ENCODE measurements at places on chromosomes 5 and 9.

- no peak for DNase-seq
These were observed 98.8 kb upstream of the ADRA1B start for GRCh38 chr5:159817262-159818029.

GRCh38 chr5:87650284-87650683 lies 237.6 kb upstream of the CCNH start:
- DNase-seq = no peak

DNA sequence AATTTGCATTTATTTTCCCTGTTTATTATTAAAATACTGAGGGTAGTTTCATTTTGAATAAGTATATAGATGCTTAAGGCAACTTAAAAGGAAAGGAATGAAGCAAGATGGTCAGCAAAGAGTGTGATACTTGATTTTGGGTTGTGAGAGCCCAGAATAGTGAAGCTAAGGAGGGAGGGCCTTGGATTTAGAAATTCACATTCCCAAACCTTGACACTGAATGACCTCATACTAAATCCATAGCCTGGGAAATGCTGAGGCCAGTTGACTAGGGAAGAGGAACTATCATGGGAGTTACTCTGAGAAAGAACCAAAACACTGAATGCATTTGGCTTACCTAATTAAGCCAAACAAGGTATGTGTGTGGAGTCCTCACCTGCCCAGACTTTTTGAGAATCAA lies 292.5 kb downstream of the SPATA31D1 start:
- DNase-seq = no peak

DNA sequence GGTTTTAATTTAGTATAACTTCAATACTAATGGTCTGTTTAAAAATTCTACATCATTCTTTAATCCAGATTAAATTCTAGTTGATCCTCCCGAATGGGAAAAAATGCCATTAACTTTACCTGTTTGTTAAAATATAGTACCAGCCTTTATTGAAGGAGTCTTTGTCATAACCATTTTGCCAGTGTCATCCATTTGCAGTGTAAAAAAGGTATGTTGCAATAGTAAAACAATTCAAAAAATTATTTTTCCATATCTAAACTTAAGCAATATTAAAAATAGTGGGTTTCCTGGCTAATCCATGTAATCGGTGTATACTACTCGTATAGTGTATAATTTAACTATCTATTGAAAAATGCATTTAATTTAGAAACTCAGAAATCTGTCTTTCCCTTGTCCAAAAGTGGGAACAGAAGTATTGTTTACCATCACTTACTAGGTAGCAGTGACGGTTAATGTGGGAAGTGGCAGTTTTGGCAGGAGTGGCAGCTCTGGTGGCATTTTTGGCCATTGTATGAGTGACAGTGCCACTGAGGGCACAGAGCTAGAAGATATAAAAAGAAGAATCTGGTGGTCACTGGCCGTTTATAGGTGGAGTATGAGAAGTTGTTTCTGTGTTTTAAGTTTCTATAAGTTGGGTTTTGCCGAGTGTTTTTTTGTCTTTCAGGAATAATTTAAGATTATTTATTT lies 1.9 kb downstream of the AP3S1 start:
- no peak for DNase-seq

DNA sequence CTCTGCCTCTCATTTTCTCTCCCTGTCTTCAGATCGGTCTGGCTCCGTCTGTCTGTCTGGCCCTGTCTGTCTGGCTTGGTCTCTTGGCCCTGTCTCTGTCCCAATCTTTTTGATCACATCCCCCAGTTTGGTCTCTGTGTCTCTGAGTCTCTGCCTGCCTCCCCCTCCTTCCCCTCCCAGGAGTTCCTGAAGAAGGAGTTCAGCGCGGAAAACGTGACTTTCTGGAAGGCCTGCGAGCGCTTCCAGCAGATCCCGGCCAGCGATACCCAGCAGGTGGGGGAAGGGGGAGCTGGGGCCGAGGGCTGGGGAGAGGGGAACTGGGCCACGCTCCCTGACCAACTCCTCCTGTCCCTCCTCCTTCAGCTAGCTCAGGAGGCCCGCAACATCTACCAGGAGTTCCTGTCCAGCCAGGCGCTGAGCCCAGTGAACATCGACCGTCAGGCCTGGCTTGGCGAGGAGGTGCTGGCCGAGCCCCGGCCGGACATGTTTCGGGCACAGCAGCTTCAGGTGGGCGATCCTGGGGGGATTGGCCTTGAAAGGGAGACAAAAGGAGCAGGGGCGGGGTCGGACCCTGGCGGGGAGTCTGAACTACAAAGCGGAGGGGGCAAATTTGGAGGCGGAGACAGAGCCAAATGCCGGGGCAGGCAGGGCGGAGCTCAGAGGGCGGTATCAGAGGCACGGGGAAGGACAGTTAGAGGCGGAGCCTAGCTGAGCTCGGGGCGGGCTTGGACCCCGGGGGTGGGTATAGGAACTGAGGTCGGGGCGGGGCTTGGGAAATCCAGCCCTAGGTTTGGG lies 9.0 kb downstream of the RGS14 start:
- DNase-seq = no peak

- DNase-seq = no peak
These were observed 60.8 kb downstream of the WNK2 start for GRCh38 chr9:93244510-93245436.

- no peak for DNase-seq
These were observed 3.4 kb downstream of the VCAN start for GRCh38 chr5:83474991-83475390.

DNA sequence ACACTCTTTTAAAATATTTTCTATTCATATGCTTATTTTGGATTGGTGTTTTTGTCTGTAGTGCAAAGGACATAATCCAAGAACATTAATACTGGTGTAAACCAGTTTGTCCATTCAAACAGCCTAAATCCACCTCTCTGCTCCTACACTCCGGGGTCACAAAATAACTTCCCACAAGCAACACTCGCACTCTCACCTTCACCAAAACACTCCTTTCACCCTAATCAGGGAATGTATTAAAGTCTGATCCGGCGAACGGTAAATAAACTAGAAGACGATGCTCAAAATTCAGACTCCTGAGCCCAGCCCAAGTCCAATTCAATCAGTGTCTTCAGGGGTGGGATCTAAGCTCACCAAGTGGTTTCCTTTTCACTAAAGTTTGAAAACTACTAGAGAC lies 649 bp downstream of the AP3B1 start:
- no peak for DNase-seq

- DNase-seq = no peak
These were observed 100.4 kb downstream of the FAM114A2 start for GRCh38 chr5:153938191-153938842.

GRCh38 chr9:126934441-126934840 lies 19.9 kb downstream of the RALGPS1 start:
- no peak for DNase-seq

GRCh38 chr5:157599565-157599964 lies 24.0 kb upstream of the ADAM19 start:
- DNase-seq = no peak

- no peak for DNase-seq
These were observed 141.5 kb downstream of the KDM4C start for GRCh38 chr9:6899274-6899673.

DNA sequence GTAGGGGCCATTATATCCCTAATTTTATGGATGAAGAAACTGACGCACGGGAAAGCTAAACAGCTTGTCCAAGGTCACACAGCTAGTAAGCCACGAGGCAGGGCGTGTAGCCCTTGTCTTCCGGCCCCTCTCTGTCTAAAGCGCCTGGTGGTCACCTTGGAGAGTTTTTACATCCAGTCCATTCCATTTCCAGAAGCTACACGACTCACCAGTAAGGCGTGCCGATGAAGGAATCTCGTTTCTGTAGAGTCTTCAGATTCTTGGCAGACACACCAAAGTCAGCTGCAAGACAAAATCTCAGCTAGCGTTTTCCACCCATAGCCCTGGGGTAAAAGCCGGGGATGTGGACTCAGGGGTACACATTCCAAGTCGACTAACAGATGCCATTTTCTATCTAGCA lies 80.5 kb downstream of the STK10 start:
- DNase-seq = no peak

DNA sequence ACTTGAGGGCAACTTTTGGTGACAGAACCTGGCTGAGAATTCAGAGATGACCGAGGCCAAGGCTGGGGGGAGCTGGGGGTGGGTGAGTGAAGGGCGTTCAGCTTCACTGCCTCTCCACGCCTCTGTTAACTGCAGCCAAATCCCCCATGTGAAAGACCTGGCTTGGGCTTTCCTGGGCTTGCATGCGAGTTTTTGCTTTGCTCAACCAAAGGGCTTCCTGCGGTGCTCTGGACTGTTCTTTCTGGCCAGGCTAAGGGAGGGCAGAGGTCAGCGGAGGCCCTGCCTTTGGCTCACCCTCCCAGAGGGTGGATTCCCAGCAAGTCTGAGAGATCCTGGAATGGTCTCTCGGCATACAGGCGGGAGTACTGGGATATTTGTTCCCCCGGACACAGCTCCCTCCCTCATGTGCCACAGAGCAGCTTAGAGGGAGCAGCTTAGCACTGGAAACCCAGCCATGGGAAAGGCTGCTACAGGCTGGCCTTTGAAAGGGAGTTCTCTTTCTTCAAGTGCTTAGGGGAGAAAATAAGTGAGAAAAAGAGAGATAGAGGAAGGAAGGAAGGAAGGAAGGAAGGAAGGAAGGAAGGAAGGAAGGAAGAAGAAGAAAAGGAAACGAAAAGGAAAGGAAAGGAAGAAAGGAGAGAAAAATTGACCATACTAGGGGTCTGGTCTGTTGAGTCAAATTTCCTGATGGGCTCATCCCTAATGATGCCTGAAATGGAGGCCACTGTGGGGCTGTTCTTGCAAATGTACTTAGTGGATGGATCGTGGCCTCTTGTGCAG lies 158.8 kb downstream of the FGF18 start:
- no peak for DNase-seq

- no peak for DNase-seq
These were observed 78.3 kb downstream of the TNC start for GRCh38 chr9:115039516-115040120.

DNA sequence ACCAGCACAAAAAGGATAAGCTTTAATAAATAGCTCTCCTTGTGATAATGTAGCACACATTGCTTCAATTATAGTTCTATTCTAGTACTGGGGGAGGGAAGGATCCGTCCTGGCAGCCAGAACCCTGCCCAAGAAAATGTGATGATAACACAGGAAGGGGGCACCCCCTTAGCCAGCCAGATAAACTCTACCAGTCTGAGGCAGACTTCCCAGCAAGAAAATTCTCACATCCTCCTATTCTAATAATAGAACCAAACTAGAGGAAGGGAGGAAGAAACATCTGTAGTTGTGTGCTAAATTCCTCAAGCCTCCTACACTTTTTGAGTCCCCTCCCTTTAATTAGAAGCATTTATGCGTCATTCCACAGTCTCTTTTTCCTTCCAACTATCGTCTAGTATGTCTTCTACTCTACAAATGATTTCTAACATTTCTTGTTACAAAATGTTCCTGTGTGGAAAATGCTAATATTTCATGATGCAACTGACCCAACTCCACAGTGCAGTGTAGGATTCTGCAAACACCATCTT lies 261.0 kb downstream of the SEMA5A start:
- no peak for DNase-seq

DNA sequence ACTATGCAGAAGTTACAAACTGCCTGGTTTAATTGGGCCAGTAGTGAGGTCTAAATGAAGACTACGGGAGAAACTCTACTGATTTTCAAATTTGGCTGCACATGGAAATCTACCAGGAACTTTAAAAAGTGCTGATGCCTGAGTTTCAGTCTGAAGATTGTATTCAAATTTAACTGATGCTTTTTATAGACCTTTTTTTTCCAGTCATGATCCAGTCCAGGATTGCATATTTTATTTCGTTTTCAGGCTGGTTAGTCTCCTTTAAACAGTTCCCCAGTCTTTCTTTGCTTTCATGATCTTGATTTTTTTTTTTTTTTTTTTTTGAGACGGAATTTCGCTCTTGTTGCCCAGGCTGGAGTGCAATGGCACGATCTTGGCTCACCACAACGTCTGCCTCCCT lies 23.7 kb upstream of the SPZ1 start:
- DNase-seq = no peak

- DNase-seq = no peak
These were observed 8.9 kb upstream of the AKNA start for GRCh38 chr9:114396558-114397218.

- no peak for DNase-seq
These were observed at the start of gene NFIB for GRCh38 chr9:14313951-14314423. NFIB (minus strand) TSS chr9:14314141; CDS start chr9:14313511, 630 bp downstream.
